Upper lobe of right lung (tissue), 1 donor: ENCODE measurements at places on chromosomes 13 and 19. TPM values are rescaled to one million over a fixed set of nuclear protein-coding genes. Genes with fewer than 3 reads are reported as not detected.

The ZNF20 gene
- total RNA-seq: 3.3 TPM

The TGFBR3L gene
- total RNA-seq: 1.2 TPM

The ZNF329 gene
- 7.4 TPM for total RNA-seq

The MCF2L gene
- 69.7 TPM for total RNA-seq

The KLK6 gene
- total RNA-seq: not detected

The PSG2 gene
- total RNA-seq: not detected

The CCDC8 gene
- 8.9 TPM for total RNA-seq

- DNase-seq: no peak
These were observed 87.0 kb downstream of the SLAIN1 start for GRCh38 chr13:77784515-77784914.

- DNase-seq: peak; percentile 91
These were observed 2.6 kb upstream of the JUNB start for GRCh38 chr19:12788682-12789097.

DNA sequence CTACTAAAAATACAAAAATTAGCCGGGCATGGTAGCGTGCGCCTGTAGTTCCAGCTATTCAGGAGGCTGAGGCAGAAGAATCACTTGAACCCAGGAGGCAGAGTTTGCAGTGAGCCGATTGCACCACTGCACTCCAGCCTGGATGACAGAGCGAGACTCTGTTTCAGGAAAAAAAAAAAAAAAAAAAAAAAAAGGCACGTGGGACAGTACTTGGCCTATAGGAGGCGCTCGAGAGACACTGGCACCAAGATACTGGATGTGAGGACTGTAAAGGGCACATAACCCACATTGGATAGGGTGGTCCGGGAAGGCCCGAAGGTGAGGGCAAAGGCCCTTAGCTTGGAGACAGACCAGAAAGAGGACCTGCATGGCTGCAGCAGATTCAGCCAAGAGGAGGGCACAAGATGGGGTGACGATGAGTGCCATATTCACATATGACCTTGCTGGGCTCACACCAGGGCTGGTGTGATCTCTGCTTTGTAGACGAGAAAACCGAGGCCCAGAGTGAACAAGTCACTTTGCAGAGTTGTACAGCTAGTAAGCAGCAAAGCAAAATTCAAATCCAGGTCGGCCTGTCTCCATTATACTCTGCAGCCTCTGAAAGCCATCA lies 89.4 kb downstream of the DPF1 start:
- DNase-seq: no peak

GRCh38 chr13:113437408-113438010 lies 15.8 kb downstream of the ADPRHL1 start:
- DNase-seq: no peak

- DNase-seq: no peak
These were observed 19.6 kb downstream of the IER2 start for GRCh38 chr19:13169769-13170168.

DNA sequence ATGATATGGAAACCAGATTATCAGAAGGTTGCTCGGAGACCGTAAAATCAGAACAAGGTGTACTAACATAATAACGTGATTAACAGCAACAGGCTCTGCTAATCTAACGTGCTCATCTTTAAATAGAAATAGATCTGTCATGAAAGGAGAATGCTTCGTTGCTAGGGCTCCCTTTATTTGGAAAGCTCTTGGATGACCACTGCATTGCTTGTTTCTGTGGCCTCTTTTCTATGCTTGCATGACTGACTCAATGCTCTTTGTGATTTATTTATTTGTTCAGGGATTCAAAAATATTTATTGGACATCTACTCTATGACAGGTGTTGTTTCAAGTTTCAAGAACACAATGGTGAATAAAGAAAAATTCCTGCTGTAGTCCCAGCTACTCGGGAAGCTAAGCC lies 22.3 kb upstream of the ZDHHC20 start:
- DNase-seq: no peak

DNA sequence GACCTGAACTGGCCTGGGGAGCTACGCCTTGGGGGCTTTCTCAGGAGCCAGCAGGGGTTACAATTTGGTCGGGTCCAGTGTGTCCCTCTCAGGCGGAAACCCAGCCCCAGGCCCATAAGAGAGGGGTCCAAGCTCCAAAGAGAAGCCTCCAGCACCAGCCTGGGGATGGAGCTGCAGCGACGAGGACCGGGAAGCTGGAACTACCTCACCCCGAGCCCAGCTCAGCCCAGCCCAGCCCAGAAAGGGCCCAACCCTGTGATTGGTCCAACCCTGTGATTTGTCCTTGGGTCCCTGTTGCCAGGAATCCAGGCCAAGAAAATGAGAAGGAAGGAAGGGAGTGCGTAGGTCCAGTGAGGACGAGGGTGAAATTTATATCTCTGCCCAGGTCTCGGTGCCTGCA lies 24.1 kb downstream of the CLEC4M start:
- DNase-seq: no peak

GRCh38 chr19:15874821-15875474 lies 22.9 kb downstream of the CYP4F2 start:
- no peak for DNase-seq

- DNase-seq: no peak
These were observed 16.3 kb downstream of the SERP2 start for GRCh38 chr13:44389876-44390275.

GRCh38 chr19:13260883-13261653 lies 110.9 kb downstream of the IER2 start:
- DNase-seq: no peak

DNA sequence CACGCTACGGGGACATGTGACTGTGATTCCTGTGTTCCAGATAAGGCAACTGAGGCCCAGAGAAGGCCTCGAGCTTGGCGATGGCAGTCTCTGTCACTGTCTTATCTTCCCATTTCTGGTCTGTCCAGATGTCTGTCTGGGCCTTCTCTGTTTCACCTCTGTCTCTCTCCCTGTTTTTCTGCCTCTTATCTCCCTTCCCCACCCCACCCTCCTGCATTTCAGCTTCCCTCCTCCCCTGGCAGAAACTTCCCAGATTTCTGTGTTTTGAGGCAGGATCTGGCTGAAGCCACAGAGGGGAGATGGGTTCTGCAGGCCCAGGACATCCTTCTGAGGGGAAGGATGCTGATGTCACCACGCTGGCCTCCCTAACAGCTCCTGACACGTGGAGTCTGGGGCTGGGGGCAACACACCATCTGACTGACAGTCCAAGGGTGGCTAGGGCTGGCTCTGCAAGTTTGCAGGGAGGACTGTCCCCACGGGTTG lies 14.4 kb downstream of the PAK4 start:
- no peak for DNase-seq

- DNase-seq: no peak
These were observed 45.9 kb downstream of the SLC15A1 start for GRCh38 chr13:98706446-98707110.

DNA sequence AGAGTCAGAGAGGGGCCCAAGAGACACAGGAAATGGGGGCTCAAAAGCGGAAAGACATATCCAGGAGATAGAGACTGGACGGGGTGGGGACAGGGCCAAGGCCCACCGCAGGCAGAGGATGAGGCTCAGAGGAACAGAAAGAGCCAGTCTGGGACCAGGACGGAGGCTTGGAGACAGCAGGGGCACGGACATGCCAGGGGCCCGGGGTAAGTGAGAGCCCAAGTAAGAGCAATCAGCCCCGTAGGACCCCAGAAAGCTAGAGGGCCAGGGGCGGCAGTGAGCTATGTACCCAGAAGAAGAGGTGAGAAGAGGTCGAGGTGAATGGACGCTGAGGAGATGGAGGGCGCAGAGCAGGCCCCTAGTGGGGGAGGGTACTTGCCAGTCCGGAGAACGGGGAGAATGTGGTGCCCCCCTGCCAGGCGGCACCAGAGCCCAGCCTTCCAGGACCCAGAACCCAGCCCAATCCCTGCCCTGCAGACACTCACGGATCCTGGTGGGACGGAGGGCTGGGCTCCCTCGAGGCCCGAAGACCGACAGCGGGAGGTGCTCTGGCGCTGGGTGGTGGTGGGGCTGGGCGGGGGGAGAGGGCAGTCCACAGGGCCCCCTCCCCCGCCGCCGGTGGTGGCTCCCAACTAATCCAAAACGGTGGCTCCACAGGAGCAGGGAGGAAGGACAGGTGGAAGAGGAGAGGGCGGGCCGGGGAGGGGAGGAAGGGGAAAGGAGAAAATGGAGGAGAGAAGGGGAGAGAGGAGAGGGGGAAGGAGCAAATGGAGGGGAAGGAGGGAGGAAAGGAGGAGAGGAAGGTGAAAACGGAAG lies 1.0 kb downstream of the GRIK5 start:
- DNase-seq: no peak

- DNase-seq: no peak
These were observed 129.2 kb upstream of the PEG3 start for GRCh38 chr19:56969759-56970178.

DNA sequence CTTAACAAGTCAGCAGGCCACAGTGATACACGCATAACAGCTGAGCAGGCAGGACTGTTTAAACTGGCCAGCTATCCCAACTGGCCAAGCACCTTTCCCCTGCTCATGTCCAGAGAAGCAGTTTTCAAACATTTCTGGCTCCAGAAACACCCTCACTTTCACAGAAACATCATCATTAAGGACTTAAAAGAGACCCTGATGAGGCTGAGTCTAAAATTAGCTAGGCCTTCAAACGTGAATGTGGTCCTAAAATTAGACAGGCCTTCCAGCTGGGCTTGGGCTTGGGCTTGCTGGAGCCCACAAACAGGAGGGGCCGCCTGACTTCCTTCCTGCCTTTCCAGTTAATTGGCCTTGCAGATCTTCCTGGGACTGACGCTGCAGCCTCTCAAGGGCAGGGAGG lies 334.2 kb downstream of the DNAJC15 start:
- no peak for DNase-seq

DNA sequence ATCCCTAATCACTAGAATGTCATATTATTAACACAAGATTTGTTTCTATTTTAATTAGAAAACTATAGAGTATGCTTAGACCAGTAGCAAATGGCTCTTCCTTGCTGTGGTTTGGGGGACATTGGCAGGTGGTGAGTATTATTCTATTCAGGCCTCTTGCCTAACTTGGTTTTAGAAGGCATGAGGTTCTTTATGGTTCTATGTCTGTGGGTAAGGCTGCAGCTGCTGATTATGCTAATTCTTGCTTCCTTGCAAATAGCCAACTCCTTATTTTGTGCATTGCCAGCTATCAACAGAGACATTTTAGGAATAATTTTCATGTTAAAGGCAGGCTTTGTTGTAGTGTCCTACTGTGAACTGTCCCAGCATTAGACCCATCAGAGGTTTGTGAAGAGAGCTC lies 1344.9 kb downstream of the UQCRFS1 start:
- DNase-seq: no peak

GRCh38 chr19:3210347-3211017 lies 14.0 kb upstream of the CELF5 start:
- DNase-seq: peak; percentile 82

DNA sequence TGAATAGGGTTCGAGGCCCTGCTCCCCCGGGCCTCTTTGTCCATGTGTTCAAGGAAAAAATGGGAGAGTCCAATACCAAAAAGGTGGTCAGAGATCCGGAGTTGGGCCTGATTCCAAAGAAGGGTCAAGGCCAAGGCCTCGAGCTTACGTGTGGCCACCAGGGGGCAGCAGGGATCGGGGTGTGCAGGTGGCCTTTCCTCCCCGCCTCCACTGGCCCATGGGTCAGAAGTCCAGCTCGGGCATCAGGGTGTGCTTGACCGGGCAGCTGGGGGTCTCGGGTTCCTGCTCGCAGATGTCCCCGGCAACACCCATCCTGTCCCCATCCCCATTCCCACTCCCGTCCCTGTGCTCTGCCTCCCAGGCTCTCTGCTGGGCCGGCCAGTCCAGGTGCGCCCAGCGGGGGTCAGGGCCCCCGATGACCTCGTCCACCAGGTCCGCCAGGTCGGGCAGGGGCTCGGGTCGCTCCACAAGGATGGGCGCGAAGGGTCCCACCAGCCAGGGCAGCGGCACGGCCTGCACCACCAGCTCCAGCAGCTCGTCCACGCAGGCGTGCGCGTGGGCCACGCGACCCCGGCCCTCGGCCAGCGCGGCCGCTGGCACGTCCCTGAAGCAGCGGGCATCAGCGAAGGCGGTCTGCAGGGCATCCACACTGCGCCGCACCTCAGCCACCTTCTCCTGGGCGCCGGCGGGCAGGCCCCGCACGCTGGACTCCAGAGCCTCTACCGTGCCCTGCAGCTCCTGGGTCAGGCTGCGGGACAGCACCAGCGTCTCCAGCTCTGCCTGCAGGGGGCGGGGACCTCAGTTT lies 5.2 kb upstream of the PLIN4 start:
- peak; percentile 83 for DNase-seq

DNA sequence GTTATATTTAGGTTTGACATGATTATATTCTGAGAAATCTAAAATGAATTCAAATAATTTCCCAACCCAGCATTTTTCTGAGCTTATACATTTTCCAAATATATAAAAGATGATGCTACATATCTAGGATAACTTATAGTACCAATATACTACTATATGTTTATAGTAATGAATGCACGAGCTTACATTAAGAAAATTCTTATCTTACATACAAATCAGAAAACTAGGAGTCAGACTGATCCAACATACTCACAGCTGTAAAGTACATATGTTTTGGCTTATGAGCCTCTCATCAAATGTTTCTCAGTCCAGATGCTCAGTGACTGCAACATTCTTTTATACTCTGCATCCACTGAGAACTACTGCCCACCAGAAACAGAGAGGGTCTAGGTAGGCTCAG lies 491.3 kb upstream of the KLF12 start:
- DNase-seq: no peak

DNA sequence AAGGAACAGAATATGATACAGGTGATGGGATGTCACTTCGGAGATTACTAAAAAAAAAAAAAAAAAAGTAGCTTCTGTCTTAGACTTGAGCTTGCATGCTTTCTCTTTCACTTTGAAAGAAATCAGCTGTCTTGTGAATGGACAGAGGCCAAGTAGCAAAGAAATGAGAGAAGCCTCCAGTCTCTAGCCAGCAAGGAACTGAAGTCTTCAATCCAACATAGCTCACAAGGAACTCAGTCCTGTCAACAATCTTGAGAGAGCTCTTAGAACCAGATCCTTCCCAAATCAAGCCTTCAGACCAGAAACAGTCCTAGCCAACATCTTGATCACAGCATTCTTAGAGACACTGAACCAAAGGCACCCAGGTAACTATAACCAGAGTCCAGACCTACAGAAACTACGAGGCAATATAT lies 7.7 kb downstream of the N4BP2L2 start:
- no peak for DNase-seq

GRCh38 chr13:60869941-60870613 lies 473.1 kb downstream of the TDRD3 start:
- no peak for DNase-seq

DNA sequence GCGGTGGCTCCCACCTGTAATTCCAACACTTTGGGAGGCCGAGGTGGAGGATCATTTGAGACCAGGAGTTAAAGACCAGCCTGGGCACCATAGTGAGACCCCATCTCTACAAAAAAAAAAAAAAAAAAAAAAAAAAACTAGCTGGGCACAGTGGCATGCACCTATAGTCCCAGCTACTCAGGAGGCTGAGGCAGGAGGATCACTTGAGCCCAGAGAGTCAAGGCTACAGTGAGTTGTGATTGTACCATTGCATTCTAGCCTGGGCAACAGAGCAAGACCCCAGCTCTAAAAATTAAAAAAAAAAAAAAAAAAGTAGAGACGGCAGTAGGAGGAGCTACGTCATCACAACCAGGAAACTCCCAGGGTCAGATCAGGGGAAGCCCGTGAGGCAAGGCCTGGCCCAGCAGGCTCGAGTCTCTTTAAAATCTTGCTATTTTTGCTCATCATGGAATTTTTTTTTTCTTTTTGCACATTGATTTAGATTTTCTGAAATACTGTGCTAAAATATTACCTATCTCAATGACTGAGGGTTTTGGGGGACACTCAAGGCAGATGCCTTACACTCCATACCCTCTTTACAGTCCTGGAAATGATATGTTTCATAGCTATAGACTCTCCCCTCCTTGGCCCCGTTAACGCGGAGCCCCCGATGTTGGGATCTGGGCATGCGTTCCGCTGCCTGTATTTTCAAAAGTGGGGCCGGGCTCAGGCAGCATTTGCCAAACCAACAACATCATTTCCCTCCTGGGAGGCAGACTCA lies 44.4 kb upstream of the USE1 start:
- DNase-seq: no peak
